Kidney capillary endothelial cell (primary cell): ENCODE measurements at places on chromosomes 6 and 20.

GRCh38 chr20:53381568-53382262 is 211.9 kb downstream of the ZNF217 start:
- no peak for DNase-seq

GRCh38 chr6:165697171-165697570 is 34.1 kb upstream of the PDE10A start:
- no peak for DNase-seq

DNA sequence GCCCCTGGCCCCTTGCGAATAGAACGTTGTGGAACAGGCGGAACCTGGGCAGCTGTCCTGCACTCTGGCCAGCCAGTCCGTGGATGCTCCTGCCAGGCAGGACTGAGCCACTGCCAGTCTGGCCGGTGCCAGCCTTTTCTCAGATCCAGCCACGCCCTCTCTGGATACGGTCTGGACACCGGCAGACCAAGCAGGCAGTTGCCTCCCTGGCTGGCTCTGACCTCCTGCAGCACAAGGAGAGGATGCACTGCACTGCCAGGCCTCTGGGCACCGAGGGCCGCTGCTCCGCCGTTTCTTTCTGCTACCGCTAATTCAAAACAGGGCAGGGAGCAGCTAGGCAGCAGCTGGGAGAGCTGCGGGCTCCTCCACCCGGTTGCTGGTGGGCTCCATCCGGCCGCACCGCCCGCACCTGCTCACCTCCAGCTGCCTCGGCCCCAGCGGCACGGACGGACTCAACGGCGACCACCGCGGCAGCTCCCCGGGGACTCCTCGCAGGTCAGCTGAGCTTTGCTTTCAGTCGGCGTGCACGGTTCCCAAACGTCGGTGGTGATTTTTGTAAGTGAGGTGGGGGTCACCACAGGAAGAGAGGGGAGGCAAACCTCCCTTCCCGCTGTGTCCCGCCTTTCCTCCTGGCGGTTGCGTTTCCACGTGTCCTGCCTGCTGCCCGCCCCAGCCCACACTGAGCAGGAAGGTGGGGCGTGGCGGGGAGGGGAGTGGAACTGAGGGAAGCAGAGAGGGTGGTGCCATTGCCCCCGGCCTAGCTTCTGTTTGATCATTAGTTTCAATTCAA is 30.3 kb upstream of the AFDN start:
- DNase-seq, result peak; percentile 7

GRCh38 chr6:105804424-105804823 is 281.7 kb upstream of the PRDM1 start:
- DNase-seq, result no peak

GRCh38 chr6:149318581-149319286 is 1.2 kb downstream of the TAB2 start:
- DNase-seq, result peak; percentile 15
